AG09309 (cell line): ENCODE measurements at places on chromosomes 7 and 10.

DNA sequence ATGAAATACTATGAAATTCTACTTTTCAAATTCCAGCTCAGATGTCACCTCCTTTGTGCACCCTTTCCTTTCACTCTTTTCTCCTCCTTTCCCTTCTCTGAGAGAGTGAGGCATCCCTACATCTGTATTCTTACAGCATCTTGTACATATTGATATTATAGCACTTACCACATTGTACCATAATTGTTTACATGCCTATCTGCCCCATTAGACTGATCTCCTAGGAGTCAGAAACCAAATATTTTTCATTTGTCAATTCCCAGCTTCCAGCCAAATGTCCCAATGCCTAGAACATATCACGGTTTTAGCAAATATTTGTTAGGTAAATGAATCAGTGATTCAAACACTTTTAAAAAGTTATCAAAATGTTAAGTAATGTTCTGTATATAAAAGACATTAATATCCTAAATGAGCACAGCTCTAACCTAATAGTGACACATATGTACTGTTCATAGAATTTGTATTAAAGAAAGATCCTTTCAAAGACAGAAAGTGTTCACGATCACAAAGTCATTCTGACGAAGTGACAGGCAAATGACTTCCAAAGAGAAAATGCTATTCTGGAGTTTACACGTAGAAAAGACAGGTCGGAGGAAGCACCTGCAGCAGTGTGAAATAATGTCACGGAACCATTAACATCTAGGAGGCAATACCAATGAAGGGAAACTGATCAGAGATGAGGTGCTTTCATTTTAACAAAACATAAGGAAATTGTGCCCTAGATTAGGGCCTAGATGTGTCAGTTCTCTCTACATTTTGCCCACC is 774.2 kb downstream of the MAGI2 start:
- no peak for DNase-seq

DNA sequence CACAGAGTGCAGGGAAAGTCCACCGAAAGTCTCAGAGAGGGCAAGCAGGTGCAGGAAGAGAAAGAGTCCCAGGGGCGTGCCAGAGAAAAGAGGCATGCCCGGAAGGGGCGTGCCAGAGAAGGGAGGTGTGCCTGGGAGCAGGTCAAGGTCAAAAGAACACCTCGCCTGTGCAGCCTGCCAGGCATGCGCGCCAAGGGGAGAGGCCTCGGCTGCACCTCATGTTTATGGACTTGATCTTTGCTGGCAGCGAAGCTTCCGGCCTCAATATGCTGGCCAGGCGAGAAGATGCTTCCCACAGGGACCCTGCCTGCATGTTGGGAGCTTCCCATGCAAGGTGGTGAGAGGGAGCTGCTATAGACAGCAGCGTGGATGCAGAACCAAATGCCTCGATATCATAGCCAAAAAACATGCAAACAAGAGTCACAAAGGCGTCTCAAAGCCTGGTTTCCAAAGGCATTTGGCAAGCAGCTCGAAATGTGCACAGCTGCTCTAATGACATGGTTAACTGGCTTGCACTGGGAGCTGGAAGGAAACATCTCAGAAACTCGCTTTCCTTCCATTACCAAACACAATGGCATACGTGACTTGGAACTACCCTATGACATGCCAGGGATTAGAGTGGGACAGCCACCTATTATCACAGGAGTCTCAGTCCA is 192.5 kb upstream of the PPP2R2D start:
- DNase-seq = no peak

DNA sequence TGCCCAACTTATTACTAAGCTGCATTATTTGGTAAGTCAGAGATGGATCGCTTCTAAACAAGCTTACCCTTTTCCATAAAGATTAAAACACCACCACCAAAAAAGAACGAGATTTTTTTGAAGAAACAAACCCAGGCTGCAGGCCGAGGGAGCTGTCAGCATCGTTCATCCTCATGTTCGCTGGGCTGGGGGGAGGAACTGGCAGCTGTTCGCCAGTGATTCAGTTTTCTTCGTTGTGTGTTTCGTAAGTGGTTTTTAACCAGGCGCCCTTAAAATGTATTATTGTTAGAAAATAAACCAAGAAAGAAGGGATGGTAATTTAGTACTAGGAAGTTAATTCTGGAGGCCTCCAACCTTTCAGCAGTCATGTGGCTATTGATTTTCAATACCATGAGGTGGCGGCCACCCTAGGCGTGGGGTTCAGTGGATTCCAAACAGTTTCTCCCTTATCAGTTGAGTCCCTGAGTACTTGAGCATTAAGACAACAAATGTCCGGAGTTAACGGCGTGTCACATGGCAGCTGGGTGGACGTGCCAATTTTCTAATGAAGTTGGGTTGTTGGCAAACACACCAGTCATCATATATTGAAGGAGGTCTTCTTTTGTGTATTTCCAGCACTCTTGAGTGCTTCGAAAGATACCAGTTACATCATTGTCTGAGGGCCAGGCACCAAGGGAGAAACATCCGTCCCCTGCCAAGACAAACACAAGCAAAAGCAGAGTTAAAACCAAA is 173.2 kb downstream of the EBF3 start:
- DNase-seq = no peak

- DNase-seq = no peak
These were observed 478.0 kb upstream of the KLF6 start for GRCh38 chr10:4262870-4263600.
